Motor neuron (in vitro differentiated cells): ENCODE measurements at places on chromosomes 5 and 9.

DNA sequence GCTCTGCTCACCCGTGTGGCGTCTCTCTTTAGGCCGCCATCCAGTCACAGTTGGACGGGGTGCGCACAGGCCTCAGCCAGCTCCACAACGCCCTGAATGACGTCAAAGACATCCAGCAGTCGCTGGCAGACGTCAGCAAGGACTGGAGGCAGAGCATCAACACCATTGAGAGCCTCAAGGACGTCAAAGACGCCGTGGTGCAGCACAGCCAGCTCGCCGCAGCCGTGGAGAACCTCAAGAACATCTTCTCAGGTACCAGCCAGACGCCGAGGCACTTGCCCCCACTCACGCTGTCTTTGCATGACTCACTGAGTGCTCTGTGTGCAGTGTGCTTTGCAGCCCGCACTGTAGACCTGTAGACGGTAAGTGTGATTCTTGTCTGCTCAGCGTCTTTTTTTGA, 4.5 kb downstream of the EXOC3 start:
- no peak for ATAC-seq

- ATAC-seq = no peak
Measured at GRCh38 chr9:76456202-76456926, 2.6 kb upstream of the GCNT1 start.

DNA sequence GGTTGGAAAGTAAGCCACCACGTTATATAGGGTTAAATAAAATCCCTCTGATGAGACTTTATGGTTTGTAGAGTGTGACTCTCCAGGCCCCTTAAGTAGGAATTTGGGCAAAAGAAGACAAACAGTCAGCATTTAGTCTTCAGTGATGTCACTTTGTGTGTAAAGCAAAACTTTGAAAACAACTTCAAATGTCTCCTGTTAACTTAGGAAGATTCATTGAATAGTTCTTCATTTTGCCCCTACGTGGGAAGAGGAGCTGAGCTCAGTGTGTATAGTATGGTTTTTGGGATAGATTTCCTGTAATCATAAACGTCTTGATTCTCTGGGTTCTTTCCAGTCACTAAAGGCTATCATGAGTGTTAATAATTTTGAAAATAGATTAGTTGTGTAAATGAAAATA, 101.3 kb downstream of the GADD45G start:
- ATAC-seq = no peak

GRCh38 chr5:101942321-101942882, 353.7 kb downstream of the SLCO4C1 start:
- peak; percentile 67 for ATAC-seq

DNA sequence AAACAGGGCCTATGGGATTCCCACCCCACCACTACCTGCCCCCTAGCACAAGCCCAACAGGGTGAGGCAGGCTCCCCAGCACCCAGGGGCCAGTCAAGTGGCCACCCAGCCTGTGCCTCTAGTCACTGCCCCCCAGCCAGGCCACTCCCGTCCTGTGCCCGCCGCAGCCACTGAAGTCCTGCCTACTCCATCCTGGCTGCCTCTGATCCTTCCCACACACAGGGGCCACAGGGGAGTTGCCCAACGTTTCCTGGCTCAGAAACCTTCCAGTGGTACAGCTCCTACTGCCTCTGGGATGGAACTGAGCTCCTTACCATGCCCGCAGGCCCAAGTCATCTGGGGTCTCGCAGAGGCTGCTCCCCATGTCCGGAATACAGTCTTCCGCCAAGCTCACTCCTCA, 70.2 kb upstream of the STXBP1 start:
- ATAC-seq = no peak

- no peak for ATAC-seq
Measured at GRCh38 chr5:93343570-93343969, 237.4 kb downstream of the NR2F1-AS1 start.

- ATAC-seq = no peak
Measured at GRCh38 chr9:22363421-22363887, 83.2 kb upstream of the DMRTA1 start.

- no peak for ATAC-seq
Measured at GRCh38 chr5:80140496-80140895, 105.3 kb downstream of the THBS4 start.

GRCh38 chr5:116520771-116521170, 53.9 kb downstream of the SEMA6A start:
- ATAC-seq = no peak

GRCh38 chr9:7974335-7974960, 174.9 kb upstream of the DMAC1 start:
- ATAC-seq = no peak

DNA sequence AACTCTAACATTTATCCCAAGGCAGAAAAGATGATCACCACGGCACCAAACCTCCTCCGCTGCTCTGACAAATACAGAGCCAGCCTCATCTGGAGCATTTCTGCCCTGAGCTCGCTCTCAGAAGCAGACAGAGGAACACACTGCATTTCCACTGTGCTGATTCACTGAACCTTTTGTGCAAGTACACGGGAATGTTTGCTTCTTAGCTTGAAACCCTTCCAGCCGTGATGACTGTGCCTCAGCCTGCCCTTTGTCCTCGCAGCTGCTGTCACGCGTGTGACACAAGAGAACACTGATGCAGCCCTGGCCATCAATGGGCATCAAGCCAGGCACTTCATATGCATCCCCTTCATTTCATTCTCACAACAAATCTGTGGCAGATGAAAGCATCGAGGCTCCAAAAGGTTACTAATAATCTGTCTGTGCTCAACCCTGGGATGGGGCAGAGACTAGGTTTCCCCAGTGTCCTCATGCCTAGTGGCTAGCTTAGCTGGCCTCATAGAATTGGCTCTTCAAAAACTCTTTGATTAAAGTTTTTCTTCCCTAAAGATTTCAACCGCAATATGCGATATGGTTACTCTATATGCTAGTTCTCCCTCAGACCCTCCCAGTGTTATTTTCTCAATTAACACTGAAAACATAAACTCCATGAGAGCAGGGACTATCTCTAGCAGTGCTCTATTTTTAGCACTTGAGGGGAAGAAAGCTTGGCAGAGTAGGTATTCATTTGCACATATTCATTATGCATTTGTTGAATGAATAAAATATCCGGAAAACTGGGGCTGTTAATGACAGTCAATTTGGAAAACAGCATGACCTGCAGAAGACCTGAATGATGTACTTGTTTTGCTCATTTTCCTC, 7.3 kb downstream of the CDC14B start:
- ATAC-seq = peak; percentile 99

- ATAC-seq = no peak
Measured at GRCh38 chr9:134041649-134041962, 16.3 kb downstream of the BRD3OS start.

DNA sequence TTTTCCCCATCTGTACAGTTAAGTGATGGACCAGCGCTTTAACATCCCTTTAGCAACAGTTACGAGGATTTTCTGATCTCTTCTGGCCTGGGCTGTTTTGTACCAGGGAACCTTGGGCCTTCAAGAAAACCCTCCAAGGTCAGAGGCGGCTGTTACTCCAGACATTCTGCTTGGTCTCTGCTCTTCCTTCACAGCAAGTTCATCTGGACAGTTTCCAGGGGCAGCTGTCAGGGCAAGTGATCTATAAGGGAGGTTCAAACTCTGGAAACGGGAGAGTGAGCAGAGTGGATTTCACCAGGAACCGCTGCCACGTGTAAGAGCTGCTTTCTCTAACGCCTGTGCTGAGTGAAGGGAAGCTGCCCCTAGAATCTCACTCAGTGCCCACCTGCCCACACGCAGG, 36.7 kb downstream of the ZNF618 start:
- no peak for ATAC-seq

DNA sequence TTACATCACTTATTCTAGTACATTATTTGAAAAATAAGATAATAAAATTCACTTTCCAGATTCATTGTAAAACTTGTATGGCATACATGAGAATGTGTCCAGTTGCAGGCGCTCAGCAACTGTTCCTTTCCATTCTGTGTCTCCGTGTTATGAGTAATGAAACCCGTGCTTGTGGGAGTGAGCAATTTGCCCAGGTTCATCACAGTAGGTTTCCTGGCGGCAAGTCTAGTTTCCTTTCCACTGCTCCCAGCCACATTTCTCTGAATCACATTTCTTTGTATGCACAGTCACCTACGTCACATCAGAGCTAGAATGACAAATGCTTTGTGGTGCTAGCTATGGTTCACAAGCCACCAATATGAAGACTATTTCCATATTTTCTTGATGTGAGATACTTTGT, 39.9 kb downstream of the MOCS2 start:
- ATAC-seq = no peak

GRCh38 chr5:147972076-147972840, 65.9 kb upstream of the C5orf46 start:
- ATAC-seq = no peak

GRCh38 chr5:54743997-54744788, 226.6 kb downstream of the SNX18 start:
- ATAC-seq = peak; percentile 17

DNA sequence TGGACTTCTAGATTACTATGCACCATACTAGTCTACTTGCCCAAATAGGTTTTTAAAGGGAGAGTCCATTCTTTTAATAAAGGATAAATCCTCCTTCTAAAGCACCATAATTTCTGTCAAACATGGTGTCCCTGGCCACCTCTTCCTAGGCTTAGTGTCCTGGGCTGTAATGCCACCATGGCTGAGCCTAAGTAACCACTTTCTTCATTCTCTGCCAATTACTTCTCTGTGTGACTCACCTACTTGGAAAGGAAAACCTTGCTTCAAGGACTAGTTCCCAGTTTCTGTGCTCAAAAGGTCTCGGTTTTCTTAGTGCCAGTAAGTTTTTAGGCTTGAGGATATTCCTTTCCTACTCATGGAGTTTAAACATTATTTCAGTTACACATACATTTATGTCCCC, 273.4 kb downstream of the DENND1A start:
- ATAC-seq = no peak

DNA sequence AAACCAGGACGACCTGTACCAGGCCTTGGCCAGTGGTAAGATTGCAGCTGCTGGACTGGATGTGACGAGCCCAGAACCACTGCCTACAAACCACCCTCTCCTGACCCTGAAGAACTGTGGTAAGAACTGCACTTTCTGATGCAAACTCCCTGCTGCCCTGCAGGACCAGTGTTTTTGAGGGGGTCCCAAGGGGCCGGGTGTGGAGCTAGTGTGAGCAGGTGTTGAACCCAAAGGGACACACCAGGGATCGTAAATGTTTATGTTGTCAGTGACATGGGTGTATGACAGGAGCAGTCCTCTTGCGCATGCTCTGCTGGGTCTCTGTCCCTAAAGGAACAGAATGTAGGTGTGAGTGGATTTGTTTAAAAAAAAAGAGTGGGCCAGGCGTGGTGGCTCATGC, 9.5 kb downstream of the GRHPR start:
- ATAC-seq = no peak

GRCh38 chr9:72280913-72281500, 84.0 kb downstream of the ZFAND5 start:
- ATAC-seq = peak; percentile 96

DNA sequence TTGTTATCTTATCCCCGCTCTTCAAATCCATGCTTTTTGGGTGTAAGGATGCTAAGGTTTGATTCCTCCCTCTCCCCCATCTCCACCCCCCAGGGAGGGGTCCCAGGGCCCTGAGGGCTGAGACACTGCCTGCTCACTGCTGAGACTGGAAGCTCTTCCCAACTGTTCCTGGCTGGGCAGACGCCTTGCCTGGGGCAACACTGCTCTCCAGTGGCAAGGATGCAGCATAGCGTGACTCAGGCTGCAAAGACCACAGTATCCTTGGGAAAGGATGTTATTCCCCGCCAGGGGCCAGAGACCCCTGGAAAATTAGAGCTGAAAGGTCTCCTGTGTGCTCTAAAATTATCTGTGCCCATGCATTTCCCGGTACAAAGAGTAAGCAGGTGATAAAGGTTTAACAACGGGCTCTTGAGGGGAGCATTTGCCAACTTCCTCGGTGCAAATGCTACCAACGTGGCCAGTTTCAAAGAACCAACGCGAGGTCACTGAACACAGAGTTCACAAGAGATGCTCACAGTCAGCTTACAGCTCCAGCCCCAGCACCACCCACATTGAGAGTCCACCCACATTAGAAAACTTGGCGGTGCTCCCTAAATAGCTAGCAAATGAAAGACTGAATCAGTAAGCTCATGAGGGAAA, 271.9 kb downstream of the NSG2 start:
- peak; percentile 95 for ATAC-seq

- ATAC-seq = no peak
Measured at GRCh38 chr9:124389146-124389939, 25.9 kb downstream of the PSMB7 start.

DNA sequence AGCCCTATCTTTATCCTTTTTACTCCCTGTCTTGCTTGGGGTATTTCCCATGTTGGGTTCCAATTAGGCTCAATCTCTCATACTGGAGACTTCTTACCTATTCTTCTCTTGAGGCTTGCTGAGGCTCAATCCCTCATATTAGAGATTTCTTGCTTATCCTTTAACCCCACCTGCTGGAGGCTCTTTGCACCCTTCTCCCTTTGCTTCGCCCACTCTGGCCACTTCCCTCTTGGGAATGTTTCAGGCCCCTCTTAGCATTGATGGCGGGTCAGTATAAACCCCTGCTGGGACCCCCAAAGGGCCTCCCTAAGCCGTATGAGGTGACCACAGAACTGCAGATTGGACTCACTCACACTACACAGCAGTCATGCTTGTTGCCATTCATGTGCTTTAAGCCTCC, 69.3 kb upstream of the CDK20 start:
- ATAC-seq = no peak

GRCh38 chr5:113250341-113250953, 184.3 kb downstream of the TSSK1B start:
- ATAC-seq = no peak

- ATAC-seq = peak; percentile 57
Measured at GRCh38 chr5:54013556-54014194, 296.7 kb downstream of the ARL15 start.

GRCh38 chr5:66351813-66352212, 207.7 kb downstream of the SREK1 start:
- ATAC-seq = no peak

GRCh38 chr9:24899463-24899862, 353.8 kb upstream of the IZUMO3 start:
- no peak for ATAC-seq

GRCh38 chr5:127088251-127088650, 14.9 kb upstream of the C5orf63 start:
- peak; percentile 85 for ATAC-seq

- ATAC-seq = no peak
Measured at GRCh38 chr5:128237000-128237399, 153.4 kb downstream of the SLC12A2 start.

- ATAC-seq = peak; percentile 9
Measured at GRCh38 chr5:52961274-52961681, 27.9 kb upstream of the ITGA2 start.

DNA sequence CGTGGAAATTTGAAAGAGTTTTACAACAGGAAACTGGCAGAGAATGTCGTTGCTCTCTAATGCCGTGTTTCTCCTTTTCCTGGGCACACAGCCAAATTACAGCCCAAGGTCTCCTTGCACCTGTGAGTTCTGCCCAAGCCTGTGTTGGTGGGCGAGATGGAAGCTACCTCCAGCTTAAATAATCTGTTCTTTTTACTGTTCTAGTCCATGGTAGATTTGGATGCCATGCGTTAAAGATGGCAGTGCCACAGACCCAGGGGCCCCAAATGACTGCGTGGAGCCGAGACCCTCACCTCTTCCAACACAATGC, 92.6 kb upstream of the IRX4 start:
- no peak for ATAC-seq

- ATAC-seq = no peak
Measured at GRCh38 chr9:80134487-80134886, 562.7 kb downstream of the TLE4 start.
